ENCODE measurements at places on chromosomes 4 and X.

DNA sequence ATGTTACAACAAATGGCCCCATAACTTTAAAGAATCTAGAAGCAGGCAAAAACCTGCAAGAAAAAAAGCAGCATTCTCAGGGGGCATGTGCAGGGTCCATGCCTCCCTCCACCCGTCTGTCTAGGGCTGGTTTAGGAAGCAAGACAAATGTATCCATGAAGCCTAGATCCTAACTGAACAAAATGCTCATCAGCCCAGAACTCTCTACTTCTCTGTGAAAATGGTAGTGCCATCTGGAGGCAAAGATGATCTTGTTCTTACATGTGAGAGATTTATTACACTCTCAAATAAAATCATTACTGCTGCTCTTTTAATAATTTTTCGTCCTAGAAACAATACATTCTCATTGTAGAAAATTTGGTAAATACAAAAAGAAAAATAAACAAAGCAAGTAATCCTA, 26.7 kb downstream of the NR3C2 start:
- no peak for DNase-seq

DNA sequence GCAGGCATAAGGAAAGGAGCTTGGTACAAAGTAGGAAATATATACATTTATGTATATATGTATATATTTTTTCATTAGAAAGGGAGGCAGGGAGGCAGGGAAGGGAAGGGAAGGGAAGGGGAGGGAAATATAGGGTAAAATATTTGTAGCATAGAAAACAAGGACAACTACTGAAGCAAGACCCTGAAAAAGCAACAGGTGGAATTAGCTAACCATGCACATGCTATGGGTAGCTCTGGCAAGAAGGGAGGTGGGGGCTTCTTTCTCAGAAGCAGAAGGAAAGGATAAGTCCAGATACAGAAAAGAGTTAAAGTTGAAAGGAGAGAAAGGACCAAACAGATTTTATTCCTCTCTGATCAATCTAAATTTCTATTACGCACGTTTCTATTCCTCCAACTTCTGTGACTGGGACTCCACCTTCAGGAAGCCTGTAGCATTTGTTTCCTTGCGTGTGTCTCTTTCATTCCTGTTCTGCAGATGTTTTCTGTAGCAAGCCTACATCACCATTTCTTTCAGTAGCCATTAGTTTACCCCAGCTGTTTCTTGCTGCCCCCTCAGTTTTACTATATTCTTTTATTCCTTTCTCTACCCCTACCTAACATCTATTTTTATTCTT, 82.9 kb downstream of the OR13H1 start:
- no peak for DNase-seq

- peak; percentile 86 for DNase-seq
Measured at GRCh38 chr4:147754037-147754445, 22.2 kb downstream of the ARHGAP10 start.

GRCh38 chr4:179624768-179625181, 2182.5 kb upstream of the AGA start:
- DNase-seq, result peak; percentile 73

DNA sequence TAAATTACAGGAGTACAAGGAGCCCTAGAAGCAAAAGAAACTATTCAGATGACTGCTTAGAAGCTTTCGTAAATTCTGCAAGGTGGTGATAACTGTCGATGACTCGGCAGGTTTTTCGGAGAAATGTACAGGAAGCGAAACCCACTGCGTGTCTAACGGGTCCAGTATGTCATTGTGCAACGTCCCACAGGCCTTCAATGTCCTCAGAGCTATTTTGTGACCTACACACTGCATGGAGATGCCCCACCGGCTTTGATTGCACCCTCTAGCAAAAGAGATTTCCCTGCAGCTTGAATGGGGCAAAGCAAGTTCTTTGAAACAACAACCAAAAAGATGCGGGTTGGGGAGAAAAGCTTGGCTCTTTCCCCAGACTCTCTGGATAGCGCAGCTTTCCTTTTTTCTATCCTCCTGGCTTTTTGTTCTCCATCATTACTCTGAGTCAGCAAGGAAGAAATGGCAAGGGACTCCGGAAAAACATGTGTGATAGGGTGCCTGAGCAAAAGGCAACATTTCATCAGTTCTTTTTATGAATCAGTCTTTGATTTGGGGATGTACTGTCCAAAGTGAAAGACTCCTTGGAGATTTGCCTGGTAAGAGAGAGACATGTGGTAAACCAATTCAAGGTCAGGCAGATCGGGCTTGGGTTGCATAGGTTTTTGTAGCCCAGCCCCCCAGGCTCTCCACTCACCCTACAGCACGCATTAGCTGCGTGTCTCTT, 112.0 kb upstream of the TBL1X start:
- no peak for DNase-seq

GRCh38 chr4:173538148-173538908, 8.3 kb upstream of the HAND2 start:
- DNase-seq, result peak; percentile 66

- DNase-seq, result no peak
Measured at GRCh38 chr4:26185436-26185835, 135.4 kb upstream of the RBPJ start.

- DNase-seq, result no peak
Measured at GRCh38 chr4:114093221-114093715, 113.8 kb upstream of the ARSJ start.

DNA sequence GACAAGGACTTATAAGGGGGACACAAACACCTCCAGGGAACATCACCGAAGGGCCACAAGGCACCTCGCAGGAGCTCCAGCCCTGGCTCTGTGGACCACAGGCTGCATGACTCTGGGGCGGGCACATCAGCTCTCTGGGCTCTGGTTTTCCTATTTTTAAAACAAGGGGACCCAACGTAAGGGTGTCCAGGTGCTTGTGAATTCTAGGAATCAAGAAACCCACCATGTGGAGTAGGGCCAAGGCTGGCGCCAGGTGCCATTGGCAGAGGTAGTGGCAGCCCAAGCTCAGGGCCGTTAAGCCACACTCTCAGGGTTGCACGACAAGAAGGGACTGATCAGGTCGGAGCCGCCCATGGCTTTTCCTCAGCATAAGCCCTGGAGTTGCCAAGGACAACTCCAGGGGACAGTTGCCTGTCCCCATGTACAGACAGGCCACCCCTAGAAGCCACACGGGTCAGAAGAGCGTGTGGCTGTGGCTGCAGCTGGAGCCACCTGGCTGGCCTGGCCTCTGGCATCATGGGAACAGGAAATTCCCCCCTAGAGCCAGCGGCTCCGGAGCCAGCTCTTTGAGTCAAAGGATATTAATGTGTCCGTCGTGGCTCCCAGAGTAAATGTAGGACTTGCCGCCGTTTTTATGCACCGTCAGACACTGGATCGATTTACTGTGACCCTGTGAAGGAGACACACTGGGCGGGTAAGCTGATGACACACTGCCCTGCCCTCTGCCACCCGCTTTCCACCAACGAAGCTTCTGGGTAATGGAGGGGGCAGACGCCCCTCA, 32.5 kb downstream of the WDR1 start:
- DNase-seq, result no peak

- DNase-seq, result no peak
Measured at GRCh38 chr4:26081795-26082498, 167.9 kb downstream of the SMIM20 start.

- DNase-seq, result no peak
Measured at GRCh38 chr4:106691749-106692148, 323.2 kb upstream of the GIMD1 start.

GRCh38 chr4:141814499-141814898, 178.1 kb downstream of the IL15 start:
- no peak for DNase-seq

- DNase-seq, result no peak
Measured at GRCh38 chr4:97923096-97923495, 220.2 kb downstream of the STPG2 start.

- DNase-seq, result no peak
Measured at GRCh38 chr4:141643557-141643956, 7.2 kb downstream of the IL15 start.

DNA sequence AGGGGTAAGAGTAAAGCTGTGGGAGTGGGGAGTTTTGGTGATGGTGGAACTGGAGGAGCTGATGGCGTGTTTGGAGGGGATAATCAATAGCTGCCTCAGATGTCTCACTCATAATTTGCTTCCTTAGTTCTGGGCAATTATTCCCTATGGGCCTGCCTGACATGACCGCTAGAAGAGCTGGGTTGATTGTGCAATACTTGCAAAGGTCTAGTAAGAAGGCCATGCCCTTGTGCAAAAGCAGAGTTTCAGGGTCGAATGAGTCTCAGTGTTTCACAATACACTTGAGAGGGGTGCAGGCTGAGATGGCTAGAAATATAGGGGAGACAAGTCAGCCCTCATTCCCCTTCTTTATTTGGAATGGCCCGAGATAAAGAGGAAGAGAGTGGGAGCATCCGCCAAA, 858.4 kb upstream of the POU3F4 start:
- no peak for DNase-seq

GRCh38 chr4:99356992-99357391, 4.4 kb upstream of the ADH1C start:
- DNase-seq, result no peak

DNA sequence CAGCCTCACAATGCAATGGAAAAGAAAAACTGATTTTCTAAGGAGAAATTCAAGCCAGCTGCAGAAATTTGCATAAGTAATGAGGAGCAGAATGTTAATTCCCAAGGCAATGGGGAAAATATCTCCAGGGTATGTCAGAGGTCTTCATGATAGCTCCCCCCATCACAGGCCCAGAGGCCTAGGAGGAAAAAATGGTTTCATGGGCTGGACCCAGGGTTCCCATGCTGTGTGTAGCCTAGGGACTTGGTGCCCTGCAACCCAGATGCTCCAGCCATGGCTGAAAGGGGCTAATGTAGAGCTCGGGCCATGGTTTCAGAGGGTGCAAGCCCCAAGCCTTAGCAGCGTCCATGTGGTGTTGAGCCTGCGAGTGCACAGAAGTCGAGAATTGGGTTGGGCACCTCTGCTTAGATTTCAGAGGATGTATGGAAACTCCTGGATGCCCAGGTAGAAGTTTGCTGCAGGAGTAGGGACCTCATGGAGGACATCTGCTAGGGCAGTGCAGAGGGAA, 53.5 kb upstream of the TEX13C start:
- DNase-seq, result no peak

GRCh38 chr4:139142087-139142486, 34.9 kb downstream of the ELF2 start:
- no peak for DNase-seq
